ENCODE measurements at places on chromosomes 2 and 18.

DNA sequence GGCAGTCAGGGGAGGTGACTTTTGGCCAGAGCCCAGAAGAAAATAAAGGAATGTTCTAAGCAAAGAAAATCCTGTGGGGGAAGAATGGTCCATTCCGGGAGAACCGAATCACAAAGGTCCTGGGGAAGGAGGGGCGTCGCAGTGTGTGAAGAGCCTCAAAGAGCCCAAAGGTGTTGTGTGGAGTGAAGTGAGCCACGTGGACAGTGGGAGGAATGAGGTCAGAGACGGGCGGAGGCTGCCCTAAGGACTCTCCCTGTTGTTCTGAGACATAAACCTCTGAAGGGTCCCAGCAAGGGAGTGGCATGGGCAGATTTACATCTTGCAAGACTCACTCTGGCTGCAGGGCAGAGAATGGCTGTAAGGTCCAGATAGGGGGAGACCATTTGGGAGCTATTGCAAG lies 91.3 kb upstream of the SEC11C start:
- DNase-seq: no peak

GRCh38 chr2:10255189-10256030 lies 47.3 kb upstream of the HPCAL1 start:
- no peak for DNase-seq

GRCh38 chr2:107607054-107607453 lies 219.6 kb upstream of the RGPD4 start:
- DNase-seq: no peak

- DNase-seq: no peak
These were observed 202.6 kb downstream of the TGIF1 start for GRCh38 chr18:3652380-3653262.

DNA sequence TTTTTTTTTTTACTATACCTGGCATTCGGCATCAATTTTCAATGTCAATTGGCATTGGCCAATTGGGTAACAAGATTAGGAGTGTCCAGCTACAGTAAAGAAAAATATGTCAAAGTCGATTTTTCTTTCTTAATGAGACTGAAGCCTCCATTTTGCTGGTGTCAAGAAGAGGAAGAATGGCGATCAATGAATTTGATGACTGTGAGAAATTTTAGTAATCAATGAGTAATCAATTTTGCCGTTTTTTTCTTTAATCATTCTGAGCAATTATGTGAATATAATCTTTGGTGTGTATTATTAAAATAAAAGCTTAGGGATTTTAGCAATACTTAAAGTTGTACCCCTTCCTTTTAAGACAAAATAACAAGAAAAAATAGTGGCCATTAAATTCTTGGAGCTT lies 69.7 kb downstream of the TMEM200C start:
- no peak for DNase-seq
